ENCODE measurements at places on chromosomes 1 and 21. TPM values are rescaled to one million over a fixed set of nuclear protein-coding genes. Genes with fewer than 3 reads are reported as not detected.
A peak's percentile ranks its signal among the peaks of the same experiment; 100 is the strongest.

The KRTAP19-1 gene
- not detected for total RNA-seq

The ADAMTS4 gene
- total RNA-seq: 9.9 TPM

The LCE2B gene
- total RNA-seq: not detected

The VHLL gene
- not detected for total RNA-seq

The SLC9C2 gene
- total RNA-seq: not detected

- no peak for DNase-seq
Observed at GRCh38 chr1:11697188-11697892, 5.8 kb downstream of the DRAXIN start.

DNA sequence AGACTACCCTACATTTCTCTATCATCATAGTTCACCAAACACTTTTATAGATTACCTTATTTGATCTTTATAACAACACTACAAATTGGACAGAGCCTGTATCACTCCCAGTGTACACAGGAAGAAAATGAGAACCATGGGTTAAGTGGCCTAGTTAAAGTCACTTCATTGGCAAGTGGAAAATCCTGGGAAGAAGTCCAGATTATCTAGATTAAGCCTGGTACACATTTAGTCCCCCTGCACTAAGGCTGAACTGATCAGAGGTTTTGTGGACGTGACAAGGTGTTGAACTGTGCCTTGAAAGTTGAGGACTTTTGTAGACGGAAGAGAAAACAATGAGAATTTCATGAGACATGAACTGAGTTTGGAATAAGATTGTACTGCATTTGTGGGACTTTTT, 7.5 kb upstream of the USH2A start:
- DNase-seq: no peak

DNA sequence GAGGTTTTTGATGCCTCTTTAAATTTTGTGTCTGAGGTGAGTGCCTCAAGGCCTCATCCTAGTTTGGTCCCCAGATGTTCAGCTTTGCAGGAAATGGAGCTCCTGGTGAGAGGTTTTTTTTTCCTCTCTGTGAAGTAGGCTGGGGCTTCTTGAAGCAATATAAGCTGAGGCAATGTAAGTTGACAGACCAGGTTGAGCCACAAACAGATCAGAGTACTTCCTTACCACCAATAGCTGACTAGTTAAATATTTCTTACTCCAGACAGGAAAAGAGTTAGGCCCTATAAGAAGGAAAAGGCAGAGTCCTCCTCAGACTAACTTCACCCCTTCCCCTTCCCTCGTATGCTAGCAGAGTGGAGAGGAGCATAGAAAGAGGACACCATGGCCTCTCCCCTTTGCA, 341.0 kb downstream of the LMO4 start:
- DNase-seq: no peak

DNA sequence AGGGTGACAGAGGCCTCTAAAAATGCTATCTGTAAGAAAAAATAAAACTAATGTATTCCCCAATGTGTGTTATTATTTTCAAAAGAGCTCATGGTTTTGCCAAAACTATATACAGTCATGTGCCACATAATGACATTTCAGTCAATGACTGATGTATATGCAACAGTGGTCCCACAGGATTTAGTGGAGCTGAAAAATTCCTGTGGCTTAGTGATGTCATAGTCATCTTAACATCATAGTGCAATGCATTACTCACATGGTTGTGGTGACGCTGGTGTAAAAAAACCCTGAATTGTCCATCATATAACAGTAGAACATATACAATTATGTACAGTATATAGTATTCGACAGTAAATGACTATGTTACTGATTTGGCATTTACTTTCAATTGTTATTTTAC, 172.4 kb downstream of the CACNA1E start:
- no peak for DNase-seq

- DNase-seq: no peak
Observed at GRCh38 chr21:14736162-14736561, 190.0 kb upstream of the SAMSN1 start.

DNA sequence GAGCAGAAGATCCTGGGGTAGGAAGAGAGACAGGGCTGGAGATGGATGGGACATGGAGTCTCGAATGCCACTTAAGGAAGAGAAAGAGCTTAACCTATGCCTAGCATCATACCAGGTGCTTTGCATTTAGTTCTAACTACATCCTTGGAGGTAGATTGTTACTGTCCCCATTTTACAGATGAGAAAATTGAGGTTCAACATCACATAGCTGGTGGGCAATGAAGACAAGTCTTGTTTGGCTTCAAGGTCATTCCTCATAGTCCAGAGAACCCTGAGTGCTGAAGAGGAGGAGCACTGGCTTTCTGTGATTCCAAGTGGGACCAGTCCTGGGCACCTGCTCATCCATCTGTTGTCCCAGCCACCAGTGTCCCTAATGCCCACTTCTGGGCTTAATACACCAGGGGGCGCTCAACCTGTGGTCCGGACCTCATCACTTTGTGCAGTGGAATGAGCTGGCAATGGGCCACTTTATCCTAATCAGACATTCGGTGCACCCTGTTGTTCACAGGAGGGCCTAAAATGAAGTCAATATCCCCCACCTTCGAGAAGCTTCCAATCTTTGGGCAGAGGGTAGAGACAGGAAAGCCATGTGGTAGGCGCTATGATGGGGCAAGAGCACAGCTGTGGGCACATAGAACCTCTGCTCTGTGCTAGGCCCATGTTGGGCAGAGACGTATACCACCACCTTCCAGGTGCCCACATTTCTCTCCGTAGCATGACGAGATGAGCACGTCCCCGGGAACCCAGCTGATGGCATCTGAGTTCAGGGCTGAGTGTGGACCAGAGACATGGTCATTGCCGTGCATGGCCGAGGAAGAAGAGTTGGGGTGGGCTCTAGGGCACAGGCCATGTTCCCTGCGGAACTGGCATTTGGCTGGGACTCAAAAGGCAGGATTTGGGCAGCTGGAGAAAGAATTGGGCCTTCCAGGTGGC, 9.2 kb downstream of the RPS6KA1 start:
- DNase-seq: no peak

GRCh38 chr1:97145321-97145956, 423.9 kb downstream of the PTBP2 start:
- no peak for DNase-seq

- no peak for DNase-seq
Observed at GRCh38 chr1:30381266-30381665, 342.1 kb downstream of the MATN1 start.

DNA sequence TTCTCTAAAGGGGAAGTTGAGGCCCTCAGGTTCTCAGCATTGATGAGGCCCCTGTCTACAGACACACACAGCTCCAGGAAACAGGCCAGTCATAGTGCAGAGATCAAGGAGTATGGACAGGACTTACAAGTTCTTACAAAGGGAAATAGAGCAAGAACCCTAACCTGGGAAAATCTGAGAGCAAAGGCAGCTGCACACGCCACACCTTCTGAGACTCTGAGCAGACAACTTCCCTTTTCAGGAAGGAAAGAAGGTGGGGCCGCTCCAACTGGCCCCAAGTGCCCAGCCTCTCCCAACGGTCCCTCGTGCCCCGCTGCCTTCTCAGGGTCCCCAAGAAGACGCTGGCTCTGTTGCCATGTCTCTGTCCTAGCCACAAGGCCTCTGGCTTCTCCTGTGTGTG, 3.6 kb downstream of the NOC2L start:
- DNase-seq: peak; percentile 24

Data from upper lobe of left lung (tissue), 6 donors.